ENCODE measurements at places on chromosomes 11 and 22.

DNA sequence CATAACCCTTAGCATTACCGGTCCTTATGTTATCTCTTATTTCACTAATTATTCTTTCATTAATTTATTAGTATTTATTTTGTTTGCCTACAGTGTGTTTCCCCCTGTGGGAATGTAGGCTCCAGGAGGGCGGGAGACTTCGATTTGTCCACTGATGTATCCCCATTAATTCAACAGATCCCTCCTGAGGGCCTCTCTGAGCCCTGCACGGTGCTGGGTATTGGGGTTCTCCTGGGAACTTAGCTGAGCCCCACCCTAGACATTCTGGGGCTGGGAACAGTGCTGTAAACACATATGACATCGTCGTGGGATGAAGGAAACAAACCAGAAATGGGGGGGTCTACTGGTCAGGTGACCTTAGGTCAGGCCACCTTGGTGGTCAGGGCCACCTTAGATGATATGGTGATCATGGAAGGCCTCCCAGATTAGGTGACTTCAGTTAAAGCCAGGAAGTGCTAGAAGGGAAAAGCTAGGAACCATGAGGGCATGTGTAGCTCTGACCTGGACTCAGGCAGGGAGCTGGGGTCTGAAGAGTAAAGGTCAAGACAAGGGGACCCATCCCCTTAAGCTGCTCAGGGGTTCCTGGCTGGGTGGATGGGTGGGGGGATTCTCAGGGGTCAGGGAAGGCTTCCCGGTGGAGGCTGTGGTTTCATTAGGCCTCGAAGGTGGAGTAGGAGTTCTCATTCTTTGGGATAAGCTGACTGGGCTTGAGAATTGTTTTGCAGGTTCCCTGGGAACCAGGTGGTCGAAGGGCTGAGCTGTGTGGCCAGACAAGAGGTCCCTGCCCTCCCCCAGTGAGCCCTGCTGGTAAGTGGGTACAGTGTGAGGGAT is 1.0 kb downstream of the PHETA2 start:
- no peak for DNase-seq

DNA sequence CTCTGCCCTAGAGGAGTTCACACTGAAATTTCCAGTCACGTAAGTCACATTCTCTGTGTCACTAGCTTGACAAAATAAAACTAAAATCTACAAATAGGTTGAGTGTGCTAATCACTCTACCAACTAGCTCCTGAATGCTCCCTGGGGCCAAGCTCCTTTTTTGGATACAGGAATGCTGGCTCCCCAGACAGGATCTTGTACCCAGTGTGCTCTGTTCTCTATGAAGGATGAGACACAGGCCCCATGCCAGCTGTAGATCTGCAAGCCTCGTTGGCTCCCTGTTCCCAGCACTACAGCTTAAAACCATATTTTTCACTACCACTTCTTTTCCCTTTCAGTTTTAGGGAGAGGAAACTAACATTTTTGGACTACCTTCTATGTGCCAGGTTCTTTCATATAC is 3.7 kb upstream of the IPO7 start:
- DNase-seq = no peak

- DNase-seq = no peak
These were observed 100.2 kb downstream of the BCR start for GRCh38 chr22:23280356-23281052.

DNA sequence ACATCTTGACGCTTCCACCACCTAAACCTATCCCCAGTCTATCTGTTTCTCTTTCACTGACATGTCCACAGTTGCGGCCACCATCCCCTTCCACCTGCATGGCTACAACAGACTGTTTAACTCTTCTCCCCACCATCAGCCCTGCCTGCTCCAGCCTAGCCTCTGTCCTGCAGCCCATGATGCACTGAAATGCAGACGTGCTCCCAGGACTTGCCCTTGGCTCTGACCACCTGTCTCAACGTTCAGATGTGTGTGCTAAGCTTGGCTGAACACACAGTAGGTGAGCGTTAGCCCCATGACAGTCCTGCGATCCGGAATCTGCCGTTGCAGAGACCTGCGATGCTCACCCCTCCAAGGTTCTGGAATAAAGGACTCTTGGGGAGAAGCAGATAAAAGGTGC is 22.7 kb downstream of the CBX7 start:
- DNase-seq = no peak

- no peak for DNase-seq
These were observed 16.8 kb downstream of the TPST2 start for GRCh38 chr22:26573026-26573662.

DNA sequence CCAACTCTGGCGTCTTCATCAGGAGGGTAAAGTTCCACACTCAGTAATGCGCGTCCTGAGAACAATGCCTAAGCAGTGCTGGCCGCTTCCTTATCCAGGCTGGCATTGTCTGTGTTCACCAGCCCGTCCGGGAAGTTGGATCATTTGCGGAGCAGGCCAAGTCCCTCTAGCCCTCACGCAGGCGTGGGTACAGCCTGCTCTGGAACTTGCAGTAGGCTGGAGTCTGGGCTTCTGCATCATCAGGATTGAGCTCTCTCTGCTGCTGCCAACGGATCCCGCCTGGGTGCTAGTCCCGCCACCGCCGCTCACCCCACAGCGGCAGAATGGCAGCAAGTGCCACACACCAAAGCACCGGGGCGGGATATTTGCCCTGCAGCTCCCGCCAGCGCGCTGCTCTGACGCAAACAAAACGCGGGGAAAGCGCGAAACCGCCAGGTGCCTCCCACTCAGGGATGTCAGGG is 29.0 kb downstream of the GLYATL1 start:
- DNase-seq = no peak

DNA sequence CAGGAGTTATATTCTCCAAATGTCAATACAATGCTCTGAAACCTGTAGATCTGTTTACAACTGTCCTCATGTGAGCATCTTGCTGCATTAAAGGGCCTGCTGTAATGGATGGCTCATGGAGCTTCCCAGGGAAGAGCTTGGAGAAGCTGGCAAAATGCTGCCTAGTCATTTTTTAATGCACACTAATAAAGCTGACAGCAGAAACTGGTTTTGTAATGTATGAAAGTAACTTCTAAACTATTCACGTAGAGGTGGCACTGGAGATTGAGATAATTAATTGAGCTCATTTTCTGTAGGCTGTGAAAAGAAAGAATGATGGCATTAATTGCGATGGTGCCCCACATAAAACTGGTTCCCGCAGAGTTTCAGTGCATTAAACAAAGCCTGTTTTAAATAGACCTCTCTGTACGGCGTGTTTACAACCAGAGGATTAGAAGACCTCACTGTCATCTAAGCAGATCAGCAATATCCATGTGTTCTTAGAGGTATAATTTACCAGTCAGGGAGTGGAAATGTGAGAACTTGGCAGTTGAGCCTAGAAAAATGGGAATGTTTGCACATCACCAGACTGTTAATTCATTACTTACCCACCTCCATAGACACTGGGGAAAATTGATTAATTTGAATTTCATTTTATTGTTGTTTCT is 16.0 kb downstream of the POLA2 start:
- no peak for DNase-seq

GRCh38 chr11:47376525-47377371 is 1.6 kb downstream of the SPI1 start:
- DNase-seq = peak; percentile 51

DNA sequence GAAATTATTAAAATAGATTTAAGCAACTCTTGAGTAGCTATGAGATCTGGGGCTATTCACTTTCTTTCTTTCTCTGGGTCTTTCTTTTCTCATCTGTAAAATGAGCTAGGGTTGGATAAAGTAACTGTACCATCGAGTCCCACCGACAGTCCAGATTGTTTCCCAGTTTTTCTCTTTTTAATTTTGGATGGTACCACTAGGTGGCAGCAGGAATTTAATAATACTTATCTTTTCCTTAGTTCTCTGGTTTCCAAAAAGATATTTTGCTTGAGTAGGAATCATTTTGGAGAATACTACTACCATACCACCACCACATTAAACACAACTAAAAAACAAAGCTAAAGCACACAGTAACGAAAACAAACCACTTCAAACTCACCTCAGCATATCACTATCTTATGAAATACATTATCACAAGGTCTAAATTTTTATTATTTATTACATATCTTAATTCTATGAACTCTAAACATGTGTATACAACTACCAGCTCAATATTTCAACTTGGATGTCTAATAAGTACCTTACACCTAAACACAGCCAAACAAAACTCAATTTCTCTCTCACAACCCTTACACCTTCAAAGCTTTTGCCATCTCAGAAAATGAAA is 584.0 kb downstream of the KCNA4 start:
- no peak for DNase-seq

DNA sequence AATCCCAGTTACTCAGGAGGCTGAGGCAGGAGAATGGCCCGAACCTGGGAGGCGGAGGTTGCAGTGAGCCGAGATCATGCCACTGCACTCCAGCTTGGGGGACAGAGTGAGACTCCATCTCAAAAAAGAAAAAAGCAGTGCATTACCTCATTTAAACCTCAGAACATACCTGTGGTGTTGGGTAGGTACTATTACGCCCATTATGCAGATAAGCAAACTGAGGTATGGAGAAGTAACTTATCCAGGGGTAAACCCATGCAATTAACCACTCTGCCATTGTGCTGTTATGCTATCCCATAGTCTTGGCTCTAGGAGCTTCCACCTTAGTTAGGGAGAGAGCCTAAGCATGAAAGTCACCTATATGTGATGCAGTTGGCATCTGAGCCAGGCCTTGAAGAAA is 2.3 kb upstream of the SEC14L3 start:
- DNase-seq = no peak

DNA sequence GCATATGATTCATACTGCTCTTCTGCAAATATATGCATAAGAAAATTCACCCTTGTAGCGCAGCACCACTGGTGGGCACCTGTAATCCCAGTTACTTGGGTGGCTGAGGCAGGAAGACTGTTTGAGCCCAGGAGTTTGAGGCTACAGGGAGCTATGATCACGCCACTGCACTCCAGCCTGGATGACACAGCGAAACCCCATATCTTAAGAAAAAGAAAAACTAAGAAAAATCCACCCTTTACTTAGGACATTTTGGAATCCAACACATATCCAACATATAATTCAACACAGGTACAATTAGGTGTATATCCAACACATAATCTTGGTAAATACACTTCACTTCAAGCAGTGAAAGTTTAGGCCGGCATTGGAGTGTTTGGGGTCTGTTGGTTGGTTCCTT is 255.5 kb upstream of the PITPNB start:
- DNase-seq = no peak

DNA sequence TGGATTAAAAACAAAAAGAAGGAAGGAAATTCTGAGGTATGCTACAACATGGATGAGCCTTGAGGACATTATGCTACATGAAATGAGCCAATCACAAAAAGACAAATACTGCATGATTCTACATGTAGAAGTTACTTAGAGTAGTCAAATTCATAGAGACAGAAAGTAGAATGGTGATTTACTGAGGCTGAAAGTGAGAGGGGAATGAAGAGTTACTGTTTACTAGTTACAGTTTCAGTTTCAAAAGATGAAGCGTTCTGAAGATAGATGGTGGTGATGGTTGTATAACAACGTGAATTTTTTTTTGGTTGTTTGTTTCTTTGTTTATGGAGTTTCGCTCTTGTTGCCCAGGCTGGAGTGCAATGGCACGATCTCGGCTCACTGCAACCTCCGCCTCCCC is 9.5 kb downstream of the OR5P2 start:
- peak; percentile 13 for DNase-seq

- no peak for DNase-seq
These were observed 1.1 kb upstream of the TTLL8 start for GRCh38 chr22:50058906-50059880.

- DNase-seq = no peak
These were observed 202.1 kb upstream of the B3GAT1 start for GRCh38 chr11:134614141-134614540.

- DNase-seq = peak; percentile 78
These were observed 1.3 kb upstream of the ZNF70 start for GRCh38 chr22:23752090-23752691.

- peak; percentile 76 for DNase-seq
These were observed 3.4 kb downstream of the CD82 start for GRCh38 chr11:44568658-44569473.

- no peak for DNase-seq
These were observed 163.7 kb upstream of the NTM start for GRCh38 chr11:131206671-131207070.

DNA sequence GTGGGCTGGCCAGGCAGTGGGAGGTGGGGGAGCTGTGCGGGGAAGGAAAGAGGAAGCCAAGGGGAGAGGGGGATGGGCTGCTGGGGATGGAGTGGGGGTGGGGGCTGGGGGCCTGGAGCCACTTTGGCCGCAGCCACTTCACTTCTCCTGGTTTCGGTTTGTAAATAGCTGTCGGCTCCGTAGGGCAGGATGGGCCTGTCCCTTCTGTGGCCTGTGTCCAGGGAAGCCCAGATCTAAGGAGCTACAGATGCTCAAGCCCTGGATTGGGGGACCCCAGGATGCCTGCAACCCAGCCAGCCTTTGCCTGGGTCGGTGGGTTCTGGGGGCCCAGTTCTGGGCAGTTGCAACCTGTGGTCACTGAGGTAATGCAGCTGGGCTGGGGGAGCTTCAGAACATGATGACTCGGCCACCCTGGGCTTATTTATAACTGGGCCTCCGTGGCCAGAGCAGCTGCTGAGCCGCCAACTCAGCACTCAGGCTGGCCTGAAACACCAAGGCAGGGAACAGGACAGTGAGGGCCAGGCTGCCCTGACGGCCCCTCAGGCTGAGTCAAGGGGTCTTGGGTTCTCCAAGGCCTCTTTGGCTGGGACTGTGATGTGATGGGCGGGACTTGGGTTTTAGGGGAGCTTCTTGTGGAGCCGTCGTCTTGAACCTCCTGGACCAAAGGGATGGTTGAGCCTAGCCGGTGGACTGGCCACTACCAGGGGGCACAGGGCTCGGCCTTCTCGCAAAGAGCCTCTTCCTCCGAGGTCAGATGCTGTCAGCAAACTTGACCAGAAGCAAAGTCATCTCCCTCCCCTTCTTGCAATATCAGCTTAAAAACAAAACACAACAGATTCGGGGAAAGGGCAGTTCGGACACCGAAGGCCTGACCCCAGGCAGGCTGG is 15.0 kb upstream of the SLC39A13 start:
- no peak for DNase-seq

GRCh38 chr11:87144252-87144651 is 106.5 kb downstream of the TMEM135 start:
- no peak for DNase-seq

GRCh38 chr11:76151556-76152085 is 54.7 kb downstream of the WNT11 start:
- no peak for DNase-seq

DNA sequence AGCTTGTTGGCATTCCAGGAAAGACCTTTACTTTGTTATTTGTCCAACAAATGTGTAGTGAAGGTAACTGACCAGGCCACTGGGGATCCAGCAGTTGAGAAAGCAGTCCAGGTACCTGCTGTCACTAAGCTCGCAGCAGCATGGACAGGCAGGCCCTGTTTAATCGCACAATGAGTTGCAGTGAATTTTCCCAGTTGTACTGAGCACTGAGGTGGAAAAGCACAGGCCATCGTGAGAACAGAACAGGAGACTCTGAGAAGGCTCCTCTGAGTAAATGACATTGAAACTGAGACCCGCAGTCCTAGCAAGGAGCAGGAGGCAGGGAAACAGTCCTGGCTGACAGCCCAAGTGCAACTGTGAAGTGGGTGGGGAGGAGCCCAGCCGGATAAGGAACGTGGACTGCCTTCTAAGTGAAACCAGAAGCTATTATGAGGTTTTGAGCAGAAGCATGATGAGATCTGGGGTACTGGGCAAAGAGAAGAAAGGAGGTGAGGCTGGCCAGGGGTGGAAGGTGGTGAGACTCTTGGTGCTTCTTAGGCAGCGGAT is 39.8 kb upstream of the CDON start:
- DNase-seq = no peak

GRCh38 chr11:100777736-100778135 is 90.6 kb downstream of the ARHGAP42 start:
- no peak for DNase-seq
